Fibroblast of lung (primary cell): ENCODE measurements at places on chromosomes 16 and 17.
A peak's percentile ranks its signal among the peaks of the same experiment; 100 is the strongest.

DNA sequence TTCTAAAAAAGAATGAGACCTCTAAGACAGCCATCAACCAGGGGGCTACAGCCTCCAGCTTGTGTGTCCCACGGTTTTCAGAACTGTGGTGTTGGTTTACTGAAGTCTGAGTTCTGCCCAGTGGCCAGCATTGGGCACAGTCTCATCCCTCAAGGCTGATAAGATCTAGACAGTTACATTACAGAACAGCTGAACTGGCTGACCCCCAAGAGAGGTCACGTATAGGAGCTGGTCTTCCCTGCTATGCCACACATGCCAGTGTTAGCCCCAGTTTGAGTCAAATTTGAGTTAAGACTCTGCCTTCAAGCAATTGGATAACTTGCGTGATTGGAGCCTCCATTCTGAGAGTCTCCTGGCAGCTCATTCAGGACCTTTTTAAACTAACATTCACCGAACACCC, 14.8 kb upstream of the NUP93 start:
- DNase-seq: no peak

GRCh38 chr17:82320140-82320840, 2.9 kb upstream of the CD7 start:
- DNase-seq: no peak

DNA sequence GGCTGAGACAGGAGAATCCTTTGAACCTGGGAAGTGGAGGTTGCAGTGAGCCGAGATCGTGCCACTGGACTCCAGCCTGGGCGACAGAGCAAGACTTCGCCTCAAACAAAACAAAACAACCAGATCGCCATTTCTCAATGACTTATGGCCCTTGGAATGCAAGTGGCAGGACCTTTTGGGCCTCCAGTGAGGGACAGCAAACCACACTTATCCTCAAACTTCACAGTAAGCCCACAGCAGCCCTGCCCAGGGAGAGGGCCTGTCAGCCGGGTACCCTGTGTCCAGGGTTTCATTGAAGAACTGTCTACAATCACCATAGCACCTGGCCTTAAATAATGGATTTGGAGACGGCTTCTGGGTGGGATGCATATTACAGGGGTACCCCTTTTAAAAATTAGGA, 11.7 kb downstream of the TRAF4 start:
- peak; percentile 56 for DNase-seq

DNA sequence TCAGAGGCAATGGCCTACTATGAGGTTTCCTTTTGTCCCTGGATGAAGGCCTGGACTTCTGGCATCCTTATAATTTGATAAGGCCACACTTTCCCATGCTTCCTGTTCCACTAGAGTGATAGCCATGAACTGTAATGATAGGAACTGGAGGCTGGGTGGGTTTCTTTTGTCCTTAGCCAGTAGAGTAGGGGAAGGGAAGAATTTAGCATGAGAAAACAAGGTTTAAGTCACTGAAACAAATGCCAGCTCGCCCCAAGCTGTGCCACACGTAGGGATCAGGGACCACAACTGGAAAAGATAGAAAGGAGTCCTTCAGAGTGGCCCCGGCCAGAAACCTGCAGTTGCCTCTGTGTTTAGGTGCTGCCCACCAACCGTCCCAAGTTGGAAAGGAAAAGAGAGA, 80.9 kb upstream of the C17orf78 start:
- no peak for DNase-seq

DNA sequence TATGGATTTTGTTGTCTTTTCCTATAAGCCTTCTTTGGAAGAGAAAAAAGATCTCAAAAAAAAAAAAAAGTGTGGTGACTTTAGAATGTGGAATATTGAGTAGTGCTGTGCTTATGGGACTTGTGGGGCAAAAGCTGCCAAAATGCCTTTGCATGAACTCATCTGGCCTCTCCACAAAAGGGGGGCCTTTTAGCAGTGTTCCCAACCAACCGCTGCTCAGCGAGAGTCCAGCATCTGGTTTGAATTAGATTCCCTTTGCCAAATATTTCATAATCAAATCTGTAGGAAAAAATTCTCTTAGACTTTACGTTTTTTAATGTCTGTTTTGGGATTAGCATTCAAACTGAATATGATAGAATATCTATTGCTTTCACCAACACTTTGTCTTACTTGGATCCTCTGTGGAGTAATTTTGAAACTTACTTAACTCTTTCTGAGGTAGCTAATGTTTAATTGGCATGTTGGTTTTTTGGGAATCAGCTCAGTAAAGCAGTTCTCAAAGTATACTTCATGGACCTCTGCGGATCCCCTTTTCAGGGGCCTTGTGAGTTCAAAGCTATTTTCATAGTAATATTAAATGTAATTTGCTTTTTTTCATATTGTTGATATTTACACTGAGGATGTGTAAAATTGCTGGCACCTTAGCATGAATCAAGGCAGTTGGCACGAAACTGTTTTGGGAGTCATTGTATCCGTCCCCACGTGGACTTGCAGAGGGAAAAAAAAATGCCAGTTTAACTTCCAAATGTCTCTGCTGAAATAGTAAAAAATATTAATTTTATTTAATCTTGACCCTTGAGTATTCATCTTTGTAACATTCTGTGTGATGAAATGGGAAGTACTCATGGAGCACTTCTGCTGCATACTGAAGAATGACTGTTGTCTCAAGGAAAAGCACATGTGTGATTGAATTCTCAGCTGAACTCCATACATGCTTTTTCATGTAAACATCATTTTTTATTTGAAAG, 34.7 kb upstream of the VPS4A start:
- DNase-seq: peak; percentile 98

DNA sequence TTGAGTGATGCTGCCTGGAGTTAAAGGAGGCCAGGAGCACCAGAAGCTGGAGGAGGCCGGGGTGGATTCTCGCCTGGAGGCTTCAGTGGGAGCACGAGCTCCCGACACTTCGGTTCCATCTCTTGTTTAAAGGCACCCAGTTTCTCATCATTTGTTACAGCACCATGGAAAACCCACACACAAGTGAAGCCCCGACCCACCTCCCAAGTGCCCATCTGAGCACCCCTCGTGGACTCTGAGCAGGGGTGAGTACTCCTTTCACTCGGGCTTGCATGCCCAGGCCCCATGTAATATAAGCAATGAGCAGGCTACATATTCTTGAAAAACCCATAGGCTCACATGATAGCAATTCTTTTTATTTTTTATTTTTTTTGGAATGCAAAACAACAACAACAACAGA, 196.9 kb upstream of the MAF start:
- DNase-seq: no peak

DNA sequence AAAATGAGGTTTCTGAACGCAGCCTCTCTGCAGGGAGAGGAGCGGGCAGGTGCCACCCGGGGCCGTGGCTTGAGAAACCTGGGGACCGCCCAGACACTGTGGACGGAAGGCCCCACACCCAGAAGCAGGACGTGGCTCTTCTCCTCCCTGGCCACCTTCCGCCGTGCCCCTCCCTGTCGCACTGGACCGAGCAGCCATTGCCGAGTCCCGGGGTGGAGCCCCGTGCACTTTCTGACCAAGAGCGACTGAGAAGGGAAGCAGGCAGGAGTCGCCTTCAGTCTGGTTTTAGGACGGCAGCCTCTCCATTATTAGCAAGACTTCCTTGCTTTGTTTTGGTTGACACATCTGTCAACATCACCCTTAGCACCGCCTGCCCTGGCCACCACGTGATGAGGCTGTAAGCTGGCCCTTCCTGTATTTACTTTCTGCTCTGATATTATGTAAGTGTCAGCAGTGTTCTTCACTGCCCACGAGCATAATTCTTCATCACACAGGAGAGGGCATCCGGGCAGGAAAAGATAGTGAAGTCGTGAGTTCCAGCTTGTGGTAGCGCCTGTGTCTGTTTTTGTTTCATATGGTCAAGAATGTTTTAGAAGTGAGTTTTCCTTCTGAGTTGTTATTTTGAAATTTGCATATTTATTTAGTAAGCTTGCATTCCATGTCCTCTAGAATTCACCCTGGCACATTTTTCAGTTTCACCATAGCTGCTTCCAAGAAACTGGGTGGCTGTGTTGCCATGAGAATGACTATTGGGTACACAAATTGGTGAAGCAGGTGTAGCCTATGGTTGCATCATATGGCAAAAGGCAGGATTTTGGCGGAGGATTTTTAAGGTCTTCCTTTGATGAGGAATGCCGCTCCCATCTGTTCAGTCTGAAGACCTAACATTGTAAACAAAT, 1.0 kb downstream of the HERPUD1 start:
- DNase-seq: peak; percentile 79

DNA sequence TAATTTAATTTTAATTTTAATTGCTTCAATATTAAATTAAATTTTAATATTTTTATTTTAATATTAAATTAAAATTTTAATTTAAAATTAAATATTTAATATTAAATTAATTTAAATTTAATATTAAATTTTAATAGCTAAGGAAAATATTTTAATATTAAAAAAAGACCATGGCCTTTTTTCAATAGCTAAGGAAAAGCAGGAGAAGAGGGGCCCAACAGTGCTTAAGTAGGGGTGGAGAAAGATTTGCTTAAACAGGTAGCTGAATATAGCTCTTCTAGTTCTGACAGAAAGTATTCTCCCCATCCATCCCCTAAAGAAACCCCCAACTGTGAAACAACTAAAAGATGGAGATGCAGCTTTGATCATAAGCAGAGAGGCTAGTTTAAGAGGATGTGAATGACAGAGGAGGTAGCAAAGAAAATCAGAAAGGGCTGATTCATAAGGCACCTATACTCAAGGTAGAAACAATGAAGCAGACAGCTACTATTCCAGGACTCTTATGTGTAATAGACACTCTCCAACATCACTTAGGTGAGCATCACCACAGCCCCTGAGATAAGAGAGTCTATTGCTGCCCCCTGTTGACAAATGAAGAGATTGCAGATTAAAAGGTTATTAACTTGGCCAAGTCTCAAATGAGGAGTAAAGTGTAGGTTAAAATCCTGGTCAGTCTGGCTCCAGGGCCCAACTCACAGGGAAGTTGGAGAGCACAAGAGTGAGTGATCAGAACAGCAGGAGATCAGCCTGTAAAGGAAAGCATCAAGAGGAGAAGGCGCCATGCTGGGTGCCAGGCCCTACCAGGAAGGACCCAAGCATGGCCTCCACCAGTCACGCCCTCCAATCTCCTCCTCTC, 7.8 kb upstream of the RNASEK start:
- no peak for DNase-seq
